ELR (cell line): ENCODE measurements at places on chromosomes 1 and 21.

DNA sequence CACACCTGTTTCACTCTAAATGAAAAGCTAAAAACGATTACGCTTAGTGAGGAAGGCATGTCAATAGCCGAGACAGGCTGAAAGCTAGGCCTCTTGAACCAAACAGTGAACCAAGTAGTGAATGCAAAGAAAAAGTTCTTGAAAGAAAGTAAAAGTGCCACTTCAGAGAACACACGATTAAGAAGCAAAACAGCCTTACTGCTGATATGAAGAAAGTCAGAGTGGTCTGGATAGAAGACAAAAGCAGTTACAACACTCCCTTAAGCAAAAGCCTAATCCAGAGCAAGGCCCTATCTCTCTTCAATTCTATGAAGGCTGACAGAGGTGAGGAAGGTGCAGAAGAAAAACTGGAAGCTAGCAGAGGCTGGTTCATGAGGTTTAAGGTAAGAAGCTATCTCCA lies 130.7 kb downstream of the SIPA1L2 start:
- no peak for DNase-seq

DNA sequence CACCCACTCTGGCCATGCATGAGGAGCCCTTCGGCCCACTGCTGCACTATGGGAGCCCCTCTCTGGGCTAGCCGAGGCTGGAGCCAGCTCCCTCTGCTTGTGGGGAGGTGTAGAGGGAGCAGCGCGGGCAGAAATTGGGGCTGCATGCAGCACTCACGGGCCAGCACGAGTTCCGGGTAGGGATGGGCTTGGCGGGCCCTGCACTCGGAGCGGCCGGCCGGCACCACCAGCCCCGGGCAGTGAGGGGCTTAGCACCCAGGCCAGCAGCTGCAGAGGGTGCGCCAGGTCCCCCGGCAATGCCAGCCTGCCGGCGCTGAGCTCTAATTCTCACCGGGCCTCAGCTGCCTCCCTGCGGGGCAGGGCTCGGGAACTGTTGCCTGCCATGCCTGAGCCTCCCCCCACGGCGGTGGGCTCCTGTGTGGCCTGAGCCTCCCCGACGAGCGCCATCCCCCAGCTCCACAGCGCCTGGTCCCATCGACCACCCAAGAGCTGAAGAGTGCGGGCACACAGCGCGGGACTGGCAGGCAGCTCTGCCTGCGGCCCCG lies 209.0 kb downstream of the LTN1 start:
- DNase-seq, result no peak

GRCh38 chr1:224629965-224630364 lies 13.8 kb downstream of the CNIH3 start:
- no peak for DNase-seq

DNA sequence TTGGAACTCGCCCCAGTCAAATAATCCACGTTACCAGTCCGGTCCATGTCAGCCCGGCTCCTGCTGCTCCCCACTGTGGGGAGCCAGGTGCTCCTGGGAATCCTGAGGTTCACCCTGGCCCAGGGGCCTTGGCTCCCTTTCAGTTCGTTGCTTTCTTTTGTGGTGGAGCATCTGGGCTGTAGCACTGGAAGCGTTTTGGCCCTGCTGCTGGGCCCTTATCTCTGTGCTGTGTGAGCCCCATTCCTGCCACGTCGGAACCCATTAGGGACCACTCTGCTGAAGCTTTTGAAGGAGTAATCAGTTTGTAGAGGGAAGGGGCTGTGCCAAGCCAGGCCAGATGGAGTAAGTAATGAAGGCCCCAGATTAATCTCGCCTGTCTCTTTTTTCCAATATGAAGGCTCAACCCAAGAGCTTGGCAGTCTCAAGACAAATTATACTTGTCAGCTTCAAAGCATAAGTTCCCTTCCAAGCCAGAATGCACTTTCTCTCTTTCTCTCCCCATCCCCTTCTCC lies 82.3 kb downstream of the PGM1 start:
- DNase-seq, result no peak

GRCh38 chr1:58885998-58886397 lies 102.2 kb upstream of the JUN start:
- DNase-seq, result no peak

GRCh38 chr1:191152776-191153175 lies 675.1 kb upstream of the BRINP3 start:
- DNase-seq, result no peak

- DNase-seq, result peak; percentile 37
These were observed 438 bp downstream of the MRPS6 start for GRCh38 chr21:34073749-34074282.

- no peak for DNase-seq
These were observed 34.8 kb upstream of the DUSP10 start for GRCh38 chr1:221776495-221777301.

- no peak for DNase-seq
These were observed 458.3 kb upstream of the USP24 start for GRCh38 chr1:55673416-55673815.

DNA sequence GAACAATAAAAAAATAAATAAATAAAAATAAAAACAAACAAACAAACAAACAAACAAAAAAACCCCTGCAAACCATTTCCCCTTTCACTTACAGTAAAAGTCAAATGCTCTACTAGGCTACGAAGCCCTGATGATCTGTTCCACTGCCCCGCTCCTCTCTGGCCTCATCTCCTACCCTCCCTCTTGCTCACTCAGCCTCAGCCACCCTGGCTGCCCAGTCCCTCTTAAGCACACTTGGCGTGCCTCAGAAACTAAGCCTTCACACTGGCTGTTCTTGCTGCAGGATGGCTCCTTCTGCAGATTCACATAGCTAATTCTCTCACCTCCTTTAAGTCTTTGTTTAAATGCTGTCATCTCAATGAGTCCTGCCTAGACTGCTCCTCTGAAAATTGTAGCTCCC lies 30.8 kb upstream of the UHMK1 start:
- no peak for DNase-seq

DNA sequence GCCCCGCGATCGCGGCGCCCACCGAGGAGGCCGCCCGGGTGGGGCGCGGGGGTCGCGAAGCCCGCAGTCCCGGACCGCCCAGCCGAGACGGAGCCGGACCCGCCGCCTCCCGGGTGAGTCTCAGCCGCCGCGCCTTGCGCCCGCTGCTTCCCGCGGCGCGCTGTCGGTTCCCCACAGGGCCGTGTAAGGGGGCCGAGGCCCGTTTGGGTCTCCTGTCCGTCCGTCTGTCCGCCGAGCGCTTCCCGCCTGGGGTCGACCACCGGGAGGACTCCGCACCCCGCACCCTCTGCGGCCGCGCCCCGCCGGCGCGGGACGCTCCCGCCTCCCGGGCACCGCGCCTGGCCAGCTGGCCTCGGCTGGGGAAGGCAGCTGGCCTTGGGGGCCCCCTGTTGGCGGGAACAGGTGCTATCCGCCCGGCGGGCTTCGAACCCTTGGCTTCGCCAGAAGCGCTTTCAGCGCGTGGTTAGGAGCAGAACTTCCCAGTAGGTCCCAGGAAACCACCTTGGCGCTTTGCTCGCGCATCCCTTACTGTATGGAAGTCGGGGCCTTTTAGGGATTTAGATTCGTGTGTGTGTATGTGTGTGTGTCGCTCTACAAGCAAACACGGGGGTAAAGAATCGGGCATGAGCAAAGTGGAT lies 414 bp downstream of the TMEM51 start:
- DNase-seq, result peak; percentile 75

DNA sequence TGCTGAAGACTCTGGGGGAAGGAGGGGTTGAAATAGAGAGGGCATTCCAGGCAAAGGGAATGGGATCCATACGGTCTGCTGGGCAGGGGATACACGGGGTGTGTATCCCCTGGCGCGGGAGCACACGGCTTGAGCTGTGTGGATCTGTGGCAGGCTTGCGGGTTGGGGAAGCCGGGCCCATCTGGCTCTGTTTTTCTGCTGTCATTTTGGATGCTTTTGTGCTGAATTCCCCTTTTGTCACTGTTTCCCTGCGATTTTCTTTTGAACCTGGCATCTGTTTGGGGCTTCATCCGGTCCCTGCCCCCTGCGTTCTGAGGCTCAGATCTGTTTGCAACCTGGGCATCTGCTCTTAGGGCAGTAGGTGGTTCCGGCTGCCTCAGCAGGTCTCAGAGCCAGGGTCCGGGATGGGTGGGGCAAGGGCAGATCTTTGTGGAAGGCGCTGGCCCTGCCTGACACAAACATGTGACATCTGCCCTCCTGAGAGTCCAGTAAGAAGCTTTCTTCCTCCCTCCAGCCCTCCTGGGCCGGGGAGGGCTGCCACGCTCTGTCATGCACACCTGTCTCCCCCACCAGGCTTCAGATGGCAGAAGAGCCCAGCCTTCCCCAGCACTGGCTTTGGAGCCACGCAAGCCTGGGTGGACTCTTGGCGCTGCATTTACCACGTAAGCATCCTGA lies 84.0 kb downstream of the IGSF21 start:
- no peak for DNase-seq

- no peak for DNase-seq
These were observed 72.4 kb downstream of the ADARB1 start for GRCh38 chr21:45146801-45147200.

DNA sequence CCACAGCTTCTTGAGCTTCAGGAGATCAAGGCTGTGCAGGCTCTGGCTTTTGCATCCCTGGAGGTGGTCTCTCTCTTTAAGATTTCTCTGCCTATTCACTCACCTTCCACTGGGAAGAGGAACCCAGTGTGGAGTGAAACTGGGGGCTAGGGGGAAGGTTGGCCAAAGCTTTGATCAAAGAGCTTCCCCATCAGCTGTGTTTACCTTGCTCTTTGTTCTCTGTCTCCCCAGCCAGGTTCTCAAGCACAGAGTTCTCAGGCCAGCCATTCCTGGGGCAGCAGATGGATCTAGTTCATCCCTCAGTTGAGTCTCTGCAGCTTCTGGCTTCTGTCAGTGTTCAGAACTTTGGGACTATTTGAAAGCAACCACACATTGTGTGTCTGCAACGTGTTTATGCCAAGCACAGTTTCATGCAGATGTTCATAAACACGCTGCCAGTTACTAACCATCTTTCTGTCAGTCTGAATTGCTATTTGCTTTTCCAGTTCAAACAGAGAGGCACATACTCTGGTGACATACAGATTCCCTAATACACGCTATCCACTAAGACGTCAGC lies 17.2 kb upstream of the MRPS14 start:
- no peak for DNase-seq

DNA sequence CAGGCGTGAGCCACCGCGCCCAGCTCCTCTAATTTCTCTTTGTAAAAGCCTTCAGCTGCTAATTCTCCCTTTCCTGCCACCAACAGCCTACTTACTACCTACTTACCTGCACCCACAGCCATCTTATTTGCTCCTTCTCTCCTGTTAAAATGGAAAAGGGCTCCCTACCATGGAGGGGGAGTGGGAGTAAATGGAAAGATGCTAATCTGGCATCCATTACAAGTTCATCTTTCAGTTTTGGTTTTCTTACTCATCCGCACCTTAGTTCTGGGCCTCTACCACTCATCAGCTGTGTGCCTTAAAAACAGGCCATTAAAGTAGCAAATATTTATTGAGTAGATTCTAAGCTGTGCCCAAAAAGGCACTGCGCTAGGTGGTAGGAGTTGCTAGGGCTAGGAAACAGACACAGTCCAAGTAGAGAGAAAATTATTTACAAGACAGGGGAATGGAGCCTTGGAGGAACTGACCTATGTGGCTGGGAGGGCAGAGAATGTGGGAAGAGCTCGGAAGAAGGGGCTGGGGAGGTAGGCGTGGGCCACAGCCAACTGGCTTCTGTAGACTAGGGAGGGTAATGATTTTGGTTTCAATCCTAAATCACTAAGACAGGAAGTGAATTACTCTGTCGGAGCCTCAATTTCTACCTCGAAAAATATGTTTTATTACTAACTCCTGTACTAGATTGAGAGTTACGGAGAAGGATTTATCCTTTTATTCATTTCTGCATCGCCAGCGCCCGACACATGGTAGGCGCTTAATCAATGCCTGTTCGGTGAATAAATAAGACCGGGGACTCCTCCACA lies 685 bp upstream of the DDI2 start:
- DNase-seq, result no peak

DNA sequence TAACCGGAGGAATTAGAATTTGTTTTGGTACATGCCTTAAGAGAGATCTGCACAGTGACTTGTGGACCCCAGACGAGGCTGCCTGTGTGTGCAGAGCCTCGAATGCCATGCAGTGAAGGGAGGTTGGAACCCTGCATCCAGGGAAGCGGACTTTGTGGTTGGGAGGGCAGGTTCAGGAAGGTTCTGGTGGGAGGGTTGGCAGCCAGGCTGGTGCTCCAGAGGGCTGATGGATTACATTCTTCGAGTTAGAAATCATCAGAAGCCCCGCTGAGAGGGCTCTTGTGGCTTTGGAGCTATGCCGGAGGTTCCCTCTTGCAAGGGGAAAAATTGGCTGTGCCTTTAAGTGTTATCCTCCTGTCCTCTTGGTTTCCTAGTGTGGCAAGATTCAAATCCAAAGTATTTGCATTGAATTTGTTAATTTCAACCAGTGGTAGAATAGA lies 21.1 kb downstream of the ROR1 start:
- peak; percentile 9 for DNase-seq

DNA sequence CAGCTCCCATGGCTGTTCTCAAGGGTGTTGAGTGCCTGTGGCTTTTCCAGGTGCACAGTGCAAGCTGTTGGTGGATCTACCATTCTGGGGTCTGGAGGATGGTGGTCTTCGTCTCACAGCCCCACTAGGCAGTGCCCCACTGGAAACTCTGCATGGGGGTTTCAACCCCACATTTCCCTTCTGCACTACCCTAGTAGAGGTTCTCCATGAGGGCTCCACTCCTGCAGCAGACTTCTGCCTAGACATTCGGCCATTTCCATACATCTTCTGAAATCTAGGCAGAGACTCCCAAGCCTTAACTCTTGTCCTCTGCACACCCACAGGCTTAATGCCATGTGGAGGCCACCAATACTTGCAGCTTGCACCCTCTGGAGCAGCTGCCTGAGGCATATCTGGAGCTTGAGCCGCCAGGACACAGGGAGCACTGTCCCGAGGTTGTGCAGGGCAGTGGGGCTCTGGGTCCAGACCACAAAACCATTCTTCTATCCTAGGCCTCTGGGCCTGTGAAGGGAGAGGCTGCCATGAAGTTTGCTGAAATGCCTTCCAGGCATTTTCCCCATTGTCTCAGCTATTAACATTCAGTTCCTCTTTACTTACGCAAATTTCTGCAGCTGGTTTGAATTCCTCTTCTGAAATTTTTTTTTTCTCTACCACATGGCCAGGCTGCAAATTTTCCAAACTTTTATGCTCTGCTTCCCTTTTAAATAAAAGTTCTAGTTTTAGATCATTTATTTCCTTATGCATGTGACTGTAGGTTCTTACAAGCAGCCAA lies 8.8 kb upstream of the CAPN8 start:
- no peak for DNase-seq

DNA sequence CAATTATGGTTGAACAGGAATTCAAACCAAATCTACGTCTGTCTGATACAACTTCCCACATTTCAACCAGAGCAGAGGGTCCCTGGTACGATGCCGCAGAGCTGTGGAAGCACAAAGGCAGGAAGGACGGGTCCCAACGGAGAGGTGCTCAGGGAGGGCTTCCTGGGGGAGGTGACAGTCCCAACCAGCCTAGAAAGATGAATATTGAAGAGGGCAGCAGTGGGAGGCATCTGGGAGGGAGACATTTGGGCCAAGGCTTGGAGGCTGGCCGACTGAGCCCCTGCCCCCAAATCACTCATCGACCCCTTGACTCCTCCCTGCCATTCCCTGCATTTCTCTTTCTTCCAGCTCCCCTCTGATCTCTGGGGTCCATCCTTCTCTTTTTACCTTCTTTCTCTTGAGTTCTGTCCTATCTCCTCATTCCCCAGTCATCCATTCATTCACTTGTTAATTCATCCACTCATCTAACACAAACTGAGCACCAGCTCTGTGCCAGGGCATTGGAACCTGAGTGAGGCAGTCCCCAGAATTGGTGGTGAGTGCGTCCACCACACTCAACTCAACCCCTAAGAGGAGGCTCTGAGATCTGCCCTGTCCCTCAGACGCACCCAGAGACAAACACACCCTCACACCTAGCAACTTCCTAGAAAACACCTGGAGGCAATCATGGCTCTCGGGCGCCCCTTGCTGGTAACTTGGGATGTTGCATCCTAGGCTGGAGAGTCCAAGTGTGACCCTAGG lies 13.2 kb upstream of the CELA3B start:
- DNase-seq, result peak; percentile 71
